ENCODE measurements at places on chromosomes 16 and 17. TPM values are rescaled to one million over a fixed set of nuclear protein-coding genes. Genes with fewer than 3 reads are reported as not detected.

- peak; percentile 20 for DNase-seq
Measured at GRCh38 chr17:50837286-50837979, 2.0 kb downstream of the WFIKKN2 start.

- peak; percentile 47 for DNase-seq
Measured at GRCh38 chr16:31225193-31225592, 8.3 kb upstream of the PYDC1 start.

SLC25A11 gene
- 143 TPM for total RNA-seq

CD300H gene
- not detected for total RNA-seq

DNA sequence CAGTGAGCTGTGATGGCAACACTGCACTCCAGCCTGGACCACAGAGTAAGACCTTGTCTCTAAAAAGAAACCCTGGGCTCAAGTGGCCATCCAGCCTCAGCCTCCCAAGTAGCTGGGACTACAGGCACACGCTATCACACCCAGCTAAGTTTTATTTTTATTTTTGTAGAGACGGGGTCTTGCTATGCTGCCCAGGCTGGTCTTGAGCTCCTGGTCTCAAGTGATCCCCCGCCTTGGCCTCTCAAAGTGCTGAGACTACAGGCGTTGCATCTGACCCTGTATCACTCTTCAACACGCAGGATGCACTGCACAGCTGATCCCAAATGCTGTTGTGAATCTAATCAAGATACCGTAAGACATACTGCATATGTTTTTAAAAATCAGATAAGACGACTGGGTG is 23.0 kb downstream of the ANKRD11 start:
- DNase-seq: no peak

DUS1L gene
- total RNA-seq: 129 TPM

DNA sequence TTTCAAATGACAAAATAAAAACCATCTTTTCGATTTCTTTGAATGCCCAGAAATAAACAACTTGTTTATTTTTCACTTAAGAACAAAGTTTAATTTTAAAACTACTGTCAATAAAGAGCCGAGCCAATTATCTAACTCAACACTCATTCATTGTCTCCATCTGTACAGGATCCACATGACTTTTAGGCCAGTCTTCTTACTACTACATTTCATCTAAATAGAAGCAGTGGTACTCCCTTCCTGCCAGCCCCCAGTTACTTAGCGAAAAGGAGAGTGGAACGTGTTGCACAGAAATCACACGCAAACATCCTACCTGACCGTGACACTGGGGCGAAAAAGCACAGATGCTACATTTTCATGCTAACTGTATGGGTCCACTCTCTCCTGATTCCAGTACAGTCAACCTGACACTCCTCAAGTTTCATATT is 1.2 kb downstream of the GNA13 start:
- DNase-seq: no peak

GRCh38 chr16:67399749-67400704 is 6.7 kb upstream of the TPPP3 start:
- peak; percentile 69 for DNase-seq

- DNase-seq: no peak
Measured at GRCh38 chr17:80891397-80892018, 100.1 kb upstream of the CHMP6 start.

HOXB9 gene
- total RNA-seq: 0.04 TPM

MAPK7 gene
- 26.1 TPM for total RNA-seq

KNOP1 gene
- total RNA-seq: 50.6 TPM

- DNase-seq: no peak
Measured at GRCh38 chr17:40480501-40481003, 20.9 kb downstream of the TNS4 start.

GRCh38 chr17:72370819-72371218 is 250.0 kb downstream of the SOX9 start:
- DNase-seq: no peak

GRCh38 chr17:73643001-73643851 is 1.0 kb downstream of the SDK2 start:
- DNase-seq: peak; percentile 90

DNA sequence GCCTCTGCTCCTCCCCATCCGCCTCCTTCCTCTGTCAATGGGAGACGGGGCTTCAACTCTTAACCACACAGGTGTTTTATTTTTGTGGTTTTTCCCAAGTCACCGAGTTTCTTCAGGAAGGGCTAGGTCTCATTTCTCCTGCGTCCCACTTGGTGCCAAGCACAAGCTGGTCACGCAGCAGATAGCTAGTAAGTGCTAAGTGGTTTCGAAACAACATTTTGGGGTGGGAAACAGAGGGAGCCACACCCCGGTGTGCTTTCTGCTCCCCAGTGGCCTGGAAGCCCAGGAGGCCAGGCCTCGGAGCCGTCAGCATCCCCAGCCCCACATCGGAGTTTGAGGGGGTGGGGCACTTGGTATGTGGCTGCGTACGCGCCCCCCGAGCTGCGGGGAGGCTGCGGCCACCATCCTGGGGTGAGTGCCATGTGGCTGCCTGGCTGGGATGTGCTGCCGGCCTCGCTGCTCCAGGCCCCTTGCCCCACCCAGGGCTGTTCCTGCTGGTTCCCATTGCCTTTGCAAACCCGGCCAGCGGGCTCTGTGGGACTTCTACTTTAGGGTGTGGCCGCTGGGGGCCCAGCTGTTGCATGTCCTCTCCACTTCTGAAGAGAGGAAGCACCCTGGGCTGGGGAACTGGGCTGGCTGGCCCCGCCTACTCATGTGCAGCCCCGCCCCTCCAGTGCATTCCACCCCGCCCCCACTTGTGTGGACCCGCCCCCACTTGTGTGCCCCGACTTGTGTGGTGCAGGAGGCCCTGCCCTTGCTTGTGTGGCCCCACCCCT is 55.6 kb downstream of the BAIAP2 start:
- peak; percentile 98 for DNase-seq

DNA sequence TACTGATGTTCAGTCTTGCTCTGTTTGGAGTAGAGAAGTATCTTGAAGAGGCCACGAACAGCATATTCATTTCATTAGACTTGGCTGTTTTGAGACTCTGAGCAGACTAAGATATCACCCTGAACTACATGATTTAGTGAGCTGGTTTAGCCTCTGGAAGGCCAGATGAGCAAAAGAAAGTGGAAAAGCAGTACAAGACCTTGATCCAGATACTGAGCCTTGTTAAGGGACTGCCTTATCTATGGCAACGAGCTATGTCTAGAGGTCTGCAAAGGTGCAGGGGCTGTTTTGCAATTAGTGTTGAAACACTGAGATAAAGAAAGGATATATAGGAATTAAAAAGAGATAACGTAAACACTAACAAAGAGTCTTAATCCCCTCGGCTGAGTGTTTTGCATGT is 231.4 kb downstream of the IRX3 start:
- no peak for DNase-seq

DNA sequence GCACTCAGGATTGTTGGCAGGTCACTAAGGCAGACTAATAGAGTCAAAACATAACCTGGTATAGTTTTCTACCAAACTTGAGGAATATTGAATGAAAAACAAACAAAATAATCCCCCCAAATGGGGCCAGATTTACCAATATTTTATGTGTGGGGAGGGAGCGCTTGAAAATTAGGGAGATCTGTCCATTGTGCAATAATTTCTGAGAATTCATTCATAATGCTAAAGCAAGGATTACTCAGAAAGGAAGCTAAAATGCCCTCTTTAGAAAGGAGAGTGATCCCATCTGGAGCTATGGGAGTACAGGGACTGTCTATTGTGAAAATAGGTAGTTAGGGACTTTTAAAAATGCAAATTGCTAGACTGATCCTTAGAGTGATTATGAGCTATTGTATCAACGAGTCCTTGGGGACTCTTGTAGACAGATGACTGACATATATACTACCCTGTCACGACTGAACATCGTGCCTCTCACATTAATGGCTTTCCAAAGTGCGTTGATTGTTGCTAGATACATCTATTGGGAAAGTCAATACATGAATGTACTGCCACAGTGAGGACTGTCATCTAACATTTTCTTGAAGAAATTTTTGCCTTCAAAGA is 193.6 kb downstream of the AATF start:
- DNase-seq: no peak

DNA sequence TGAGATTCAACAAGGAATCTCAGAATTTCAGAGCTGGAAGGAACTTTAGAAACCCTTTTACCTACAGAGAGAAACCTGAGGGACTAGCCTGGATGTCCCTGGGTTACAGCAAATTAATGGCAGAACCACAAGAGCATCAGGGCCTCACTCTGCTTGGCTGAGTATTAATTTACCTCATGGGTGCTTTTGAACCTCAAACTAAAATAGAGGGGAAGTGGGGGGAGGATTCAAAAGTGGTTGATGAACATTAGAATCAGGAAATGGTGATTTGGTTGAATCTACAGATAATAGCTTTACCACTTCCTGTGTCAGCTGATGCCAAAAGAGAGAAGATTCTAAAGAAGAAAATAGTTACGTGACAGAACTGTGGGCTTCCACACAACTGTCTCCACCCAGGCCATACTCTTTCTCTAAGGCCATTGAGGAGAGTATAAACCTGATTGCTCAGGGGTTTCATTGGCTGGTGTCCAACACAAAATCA is 11.3 kb upstream of the SKAP1 start:
- DNase-seq: no peak

SP6 gene
- total RNA-seq: 0.10 TPM

FOXL1 gene
- total RNA-seq: 0.15 TPM

GRCh38 chr16:81973737-81974136 is 37.5 kb downstream of the SDR42E1 start:
- no peak for DNase-seq

ARHGAP44 gene
- 9.2 TPM for total RNA-seq

- DNase-seq: peak; percentile 82
Measured at GRCh38 chr16:4613636-4614570, 785 bp downstream of the UBALD1 start.

VAT1L gene
- total RNA-seq: 18.6 TPM

DNA sequence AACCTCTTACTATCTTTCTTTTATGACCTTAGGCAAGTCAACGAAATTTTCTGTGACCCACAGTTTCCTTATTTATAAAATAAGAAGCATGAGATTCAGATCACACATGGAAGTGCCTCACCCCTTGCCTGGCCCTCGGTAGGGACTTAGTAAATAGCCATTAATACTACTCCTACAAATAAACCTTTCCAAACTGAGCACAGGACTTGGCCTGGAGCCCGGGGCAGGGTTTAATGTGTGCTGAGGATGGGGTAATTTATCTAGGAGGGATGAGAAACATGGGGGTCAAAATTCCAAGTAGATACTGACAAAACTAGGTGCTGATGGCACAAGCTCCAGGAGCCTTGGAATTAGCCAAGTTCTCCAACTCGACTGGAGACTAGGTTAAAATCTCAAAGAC is 35.0 kb downstream of the PITPNC1 start:
- no peak for DNase-seq

- DNase-seq: no peak
Measured at GRCh38 chr17:68352041-68352440, 60.7 kb downstream of the ARSG start.

SYNGR3 gene
- 60.0 TPM for total RNA-seq

SCGB1C2 gene
- not detected for total RNA-seq

DNA sequence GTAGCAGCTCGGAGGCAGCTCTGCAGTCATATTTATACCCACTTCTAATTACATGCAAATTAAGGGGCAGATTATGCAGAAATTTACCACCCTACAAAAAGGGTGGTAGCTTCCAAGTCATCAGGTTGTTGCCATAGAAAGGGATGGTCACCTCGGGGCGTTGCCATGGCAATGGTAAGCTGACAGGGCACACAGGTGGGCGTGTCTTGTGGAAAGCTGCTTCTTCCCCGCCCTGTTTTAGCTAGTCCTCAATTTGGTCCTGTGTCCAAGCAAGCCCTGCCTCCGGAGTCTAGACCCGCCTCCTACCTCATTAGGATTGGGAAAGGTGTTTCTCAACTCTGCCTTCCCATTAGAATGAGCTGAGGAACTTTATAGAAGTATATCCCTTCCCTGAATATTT is 98.7 kb downstream of the HS3ST2 start:
- DNase-seq: peak; percentile 44

CES5A gene
- not detected for total RNA-seq

DNA sequence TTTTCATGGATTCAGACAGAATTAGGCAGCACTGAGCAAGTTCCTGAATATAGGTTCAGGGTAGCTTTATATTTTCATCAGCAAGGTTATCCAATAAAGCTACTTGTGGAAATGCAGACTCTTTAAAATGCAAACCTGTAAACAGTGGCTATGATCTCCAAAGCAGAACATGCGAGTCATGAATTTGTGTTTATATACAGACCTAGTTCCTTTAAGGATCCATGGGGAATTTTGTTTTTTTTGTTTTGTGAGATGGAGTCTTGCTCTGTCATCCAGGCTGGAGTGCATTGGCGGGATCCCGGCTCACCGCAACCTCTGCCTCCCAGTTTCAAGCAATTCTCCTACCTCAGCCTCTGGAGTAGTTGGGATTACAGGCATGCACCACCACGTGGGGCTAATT is 14.8 kb downstream of the CLEC16A start:
- no peak for DNase-seq

GAST gene
- total RNA-seq: not detected

DNA sequence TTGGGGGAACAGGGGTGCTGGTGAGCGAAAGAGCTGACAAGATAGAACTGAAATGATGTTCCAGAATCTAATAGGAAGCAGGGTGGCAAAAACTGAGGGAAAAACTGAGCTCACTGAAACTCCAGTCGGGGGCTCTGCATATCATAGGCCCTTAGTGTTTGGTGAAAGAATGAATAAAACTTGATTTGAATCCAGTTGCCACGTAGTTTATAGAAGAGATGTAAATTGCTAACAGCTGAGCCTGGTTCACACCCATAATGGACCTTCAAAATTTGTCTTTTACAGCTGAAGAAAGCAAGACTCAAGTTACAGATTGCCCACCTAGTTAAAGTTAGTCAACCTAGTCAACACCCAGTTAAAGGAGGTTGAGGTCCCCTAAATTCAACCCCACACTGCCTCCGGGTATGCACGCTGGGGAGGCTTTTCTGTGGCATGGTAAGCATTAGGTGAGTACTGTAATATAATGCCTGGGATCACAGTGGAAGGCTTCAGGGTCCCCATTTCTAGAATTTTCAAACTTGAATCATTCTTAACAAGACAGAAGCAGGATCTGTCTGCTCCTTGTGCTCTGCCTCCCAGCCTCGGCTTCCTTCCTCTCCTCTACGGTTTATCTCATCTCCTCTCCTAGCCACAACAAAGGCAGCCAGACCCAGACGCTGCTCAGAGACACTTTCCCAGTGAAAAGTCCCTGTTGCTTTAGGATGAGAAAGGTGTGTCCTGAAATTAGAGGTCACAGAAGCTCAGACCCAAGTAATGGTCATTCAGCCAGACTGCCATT is 26.9 kb upstream of the SUPT4H1 start:
- DNase-seq: no peak

- DNase-seq: no peak
Measured at GRCh38 chr16:56234737-56235136, 43.4 kb downstream of the GNAO1 start.

DNA sequence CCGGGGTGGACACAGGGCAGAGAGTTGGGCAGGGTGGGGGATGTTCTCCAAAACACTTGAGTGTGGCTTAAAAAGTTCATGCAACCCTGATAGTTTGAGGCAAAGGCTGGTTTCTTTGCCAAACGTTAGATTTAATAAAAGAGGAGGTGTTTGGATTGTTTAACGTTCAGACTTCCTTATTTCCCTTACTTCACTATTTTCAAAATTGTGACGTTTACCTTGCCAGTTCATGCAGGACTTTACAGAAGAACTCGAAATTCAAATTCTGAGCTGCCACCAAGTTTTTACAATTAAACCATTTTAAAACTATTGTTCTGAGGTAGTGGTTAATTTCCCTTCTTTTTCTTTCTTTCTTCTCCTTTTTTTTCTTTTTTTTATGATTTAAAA is 5.5 kb downstream of the SEC14L1 start:
- DNase-seq: no peak

- peak; percentile 24 for DNase-seq
Measured at GRCh38 chr17:66373944-66374817, 71.8 kb downstream of the PRKCA start.

- DNase-seq: peak; percentile 86
Measured at GRCh38 chr16:85759631-85760419, 8.9 kb upstream of the C16orf74 start.

All from H7 (cell line).